ENCODE measurements at places on chromosomes 6 and 20.
A peak's percentile ranks its signal among the peaks of the same experiment; 100 is the strongest.

- DNase-seq: peak; percentile 13
Measured at GRCh38 chr20:43726811-43727338, at the start of gene GTSF1L. Gene GTSF1L, minus strand, starts transcription at chr20:43727002. Its CDS starts 308 bp downstream, at chr20:43726694.

GRCh38 chr20:7989379-7989778 lies 30.2 kb downstream of the TMX4 start:
- DNase-seq: no peak

DNA sequence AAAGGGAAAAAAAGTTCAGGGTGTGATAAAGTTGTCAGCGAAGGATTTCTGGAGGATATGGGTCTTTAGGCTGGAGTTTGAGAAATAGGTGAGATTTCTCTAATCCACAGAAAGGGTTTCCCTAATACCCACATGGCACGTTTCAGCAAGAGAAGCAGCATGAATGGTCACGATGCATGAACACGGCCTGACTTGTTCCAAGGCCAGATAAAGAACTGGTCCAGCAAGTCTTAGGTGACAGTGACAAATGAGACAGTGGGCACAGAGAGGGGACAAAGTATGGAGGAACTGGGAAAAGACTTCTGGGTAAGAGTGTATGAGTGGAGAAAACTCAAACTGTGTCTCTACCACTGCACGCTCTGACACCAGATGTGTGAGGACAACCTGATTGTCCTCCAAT lies 262.0 kb upstream of the FOXQ1 start:
- no peak for DNase-seq

DNA sequence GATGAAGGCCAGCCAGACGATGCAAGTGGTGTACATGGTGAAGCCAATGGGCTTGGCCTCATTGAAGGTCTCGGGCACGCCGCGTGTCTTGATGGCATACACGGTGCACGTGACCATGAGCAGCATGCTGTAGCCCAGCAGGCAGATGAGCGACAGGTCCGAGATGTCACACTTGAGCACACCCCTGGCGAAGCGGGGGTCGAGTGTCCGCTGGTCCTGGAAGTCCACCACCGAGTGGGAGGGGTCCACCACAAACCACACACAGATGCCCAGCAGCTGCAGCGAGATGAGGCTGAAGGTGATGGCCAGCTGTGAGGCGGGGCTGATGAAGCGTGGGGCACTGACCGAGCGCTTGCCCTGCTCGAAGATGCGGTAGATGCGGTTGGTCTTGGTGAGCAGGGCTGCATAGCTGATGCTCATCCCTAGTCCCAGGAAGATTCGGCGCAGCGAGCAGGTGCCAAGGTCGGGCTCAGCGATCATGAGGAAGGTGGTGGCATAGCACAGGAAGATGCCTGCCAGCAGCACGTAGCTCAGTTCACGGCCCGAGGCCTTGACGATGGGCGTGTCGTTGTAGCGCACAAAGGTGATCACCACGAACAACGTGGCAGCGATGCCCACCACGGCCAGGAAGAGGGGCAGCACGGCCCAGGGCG lies 110.1 kb downstream of the GRM4 start:
- peak; percentile 79 for DNase-seq

DNA sequence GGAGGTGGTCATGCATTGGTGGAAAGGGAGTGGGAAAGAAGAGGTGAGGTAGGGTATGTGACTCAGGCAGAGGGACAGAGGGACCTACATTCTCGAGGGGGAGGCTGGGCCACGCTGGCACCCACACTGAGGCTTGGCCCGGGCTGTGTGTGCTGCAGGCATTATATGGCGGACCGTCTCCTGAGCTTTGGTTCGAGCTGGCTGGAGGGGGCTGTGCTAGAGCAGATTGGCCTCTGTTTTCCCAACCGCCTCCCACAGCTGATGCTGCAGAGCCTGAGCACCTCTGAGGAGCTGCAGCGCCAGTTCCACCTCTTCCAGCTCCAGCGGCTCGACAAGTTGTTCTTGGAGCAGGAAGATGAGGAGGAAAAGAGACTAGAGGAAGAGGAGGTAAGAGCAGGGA lies 23.4 kb downstream of the DNPH1 start:
- DNase-seq: no peak

GRCh38 chr20:43915211-43916072 lies 790 bp downstream of the TOX2 start:
- DNase-seq: no peak

DNA sequence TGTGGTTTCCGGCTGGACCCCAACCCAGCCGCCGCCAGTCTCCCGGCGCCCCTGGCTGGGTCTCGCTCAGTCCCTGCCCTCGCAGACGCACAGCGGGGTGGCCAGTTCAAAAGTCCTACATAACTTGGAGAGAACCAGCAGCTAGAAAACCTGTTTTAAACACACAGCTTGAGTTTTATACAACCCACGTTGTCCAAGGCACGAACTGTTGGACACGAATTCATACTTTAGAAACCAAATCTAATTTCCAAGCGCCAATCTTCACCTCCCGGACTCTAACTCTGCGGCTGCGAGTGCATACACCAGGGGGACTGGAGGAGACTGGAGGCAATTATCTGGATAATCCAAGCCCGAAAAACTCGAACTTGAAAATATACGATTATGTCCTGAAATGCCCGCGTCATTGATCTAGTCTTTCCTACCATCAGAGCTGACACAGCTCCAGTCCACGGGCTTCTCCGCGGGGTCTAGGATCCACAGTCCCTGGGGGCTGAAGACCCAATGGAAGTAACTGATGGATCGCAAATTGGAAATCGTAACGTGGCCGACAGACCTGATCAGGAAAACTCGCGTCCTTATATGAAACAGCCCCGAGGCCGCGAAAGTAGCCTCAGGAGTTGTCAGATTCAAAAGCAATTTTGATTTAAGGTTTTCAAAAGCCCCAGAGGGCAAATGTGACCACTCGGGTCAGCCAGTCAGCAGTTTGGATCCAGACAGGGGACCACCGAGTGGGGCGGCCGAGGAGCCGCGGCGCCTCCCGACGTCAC lies 843 bp upstream of the HEY2 start:
- no peak for DNase-seq

GRCh38 chr6:34970488-34970887 lies 81.4 kb downstream of the ANKS1A start:
- no peak for DNase-seq

- DNase-seq: no peak
Measured at GRCh38 chr6:156617941-156618340, 159.2 kb upstream of the ARID1B start.

DNA sequence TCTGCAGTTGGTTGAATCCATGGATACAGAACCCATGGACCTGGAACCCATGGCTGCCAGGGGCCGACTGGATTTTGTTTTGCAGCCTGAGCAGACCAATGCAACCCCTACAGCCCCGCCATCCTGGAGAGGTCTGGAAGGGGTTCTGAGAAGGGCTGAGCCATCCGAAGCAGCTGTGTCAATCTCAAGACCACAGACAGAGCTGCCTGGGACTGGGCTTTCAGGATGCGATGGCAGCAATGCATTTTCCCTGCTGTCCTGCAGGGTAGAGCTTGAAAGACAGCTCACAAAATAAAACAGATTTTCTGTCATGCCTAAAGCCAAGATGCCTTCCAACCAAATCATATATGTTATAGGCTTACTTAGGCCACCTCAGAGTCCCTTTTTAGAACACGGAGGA lies 125.8 kb upstream of the NXT1 start:
- no peak for DNase-seq

Data from posterior vena cava (tissue), 2 donors.